ENCODE measurements at places on chromosomes 7 and 10.

DNA sequence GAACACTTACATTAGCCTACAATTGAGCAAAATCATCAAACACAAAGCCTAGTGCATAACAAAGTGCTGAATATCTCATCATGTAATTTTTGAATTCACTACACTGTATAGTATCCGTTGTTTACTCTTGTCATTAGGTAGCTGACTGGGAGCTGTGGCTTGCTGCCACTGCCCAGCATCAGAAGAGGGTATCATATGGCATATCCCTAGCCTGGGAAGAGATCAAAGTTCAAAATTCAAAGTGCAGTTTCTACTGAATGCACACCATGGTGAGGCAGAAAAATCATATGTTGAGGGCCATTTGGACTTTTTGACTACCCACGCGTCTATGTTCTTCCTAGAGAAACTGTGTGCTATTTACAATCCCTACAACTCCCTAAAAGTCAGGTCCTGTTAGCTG, 7.5 kb upstream of the ZC3HAV1 start:
- DNase-seq = no peak

DNA sequence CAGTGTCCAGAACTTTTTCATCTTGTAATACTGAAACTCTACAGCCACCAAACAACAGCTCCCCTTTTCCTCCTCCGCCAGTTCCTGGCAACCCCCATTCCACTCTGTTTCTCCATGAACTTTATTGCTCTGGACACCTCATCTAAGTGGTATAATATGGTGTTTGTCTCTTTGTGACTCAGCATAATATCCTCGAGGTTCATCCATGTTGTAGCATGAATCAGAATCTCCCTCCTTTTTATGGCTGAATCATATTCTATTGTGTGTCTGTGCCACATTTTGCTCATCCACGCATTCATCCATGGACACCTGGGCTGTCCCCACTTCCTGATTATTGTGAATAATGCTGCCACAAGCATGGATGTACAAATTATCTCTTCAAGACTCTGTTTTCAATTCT, 124.4 kb upstream of the FGFR2 start:
- DNase-seq = no peak

- DNase-seq = peak; percentile 51
Observed at GRCh38 chr7:101595766-101596537, 33.1 kb downstream of the MYL10 start.

GRCh38 chr7:18179093-18179492, 151.4 kb upstream of the PRPS1L1 start:
- no peak for DNase-seq

- no peak for DNase-seq
Observed at GRCh38 chr7:83629117-83629880, 19.6 kb downstream of the SEMA3E start.

- no peak for DNase-seq
Observed at GRCh38 chr10:107163076-107163855, 1.2 kb downstream of the SORCS1 start.
